ENCODE measurements at places on chromosomes 6 and 20. TPM values are rescaled to one million over a fixed set of nuclear protein-coding genes. Genes with fewer than 3 reads are reported as not detected.

WFDC2 gene
- 0.15 TPM for total RNA-seq

BPIFB4 gene
- total RNA-seq, result not detected

PPP1R3G gene
- 2.6 TPM for total RNA-seq

TLDC2 gene
- not detected for total RNA-seq

All from A549 treated with AZD2906 at 1 μM for 4 hours (cell line).